Activated CD8-positive, alpha-beta memory T cell treated with anti-CD3 and anti-CD28 coated beads for 1 hour (primary cell): ENCODE measurements at places on chromosomes 12 and 14.
A peak's percentile ranks its signal among the peaks of the same experiment; 100 is the strongest.

DNA sequence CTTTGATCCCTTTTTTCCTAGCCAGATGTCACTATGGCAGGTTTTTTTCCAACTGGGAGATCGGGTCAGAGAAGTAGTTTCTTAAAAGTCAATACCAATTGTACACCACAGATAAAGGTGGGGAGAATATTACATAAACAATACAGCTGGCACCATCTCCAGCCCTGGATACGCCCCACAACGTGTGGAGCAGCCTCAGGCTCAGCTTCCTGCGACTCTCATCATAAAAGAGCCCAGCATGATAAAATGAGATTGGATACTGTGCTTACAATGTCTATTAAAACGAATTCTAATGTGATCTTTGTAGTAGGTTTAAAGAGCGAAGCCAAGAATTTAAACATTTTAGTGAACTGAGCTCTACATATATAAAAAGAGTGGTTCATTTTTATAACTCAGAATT lies 21.5 kb downstream of the EFCAB11 start:
- no peak for DNase-seq

DNA sequence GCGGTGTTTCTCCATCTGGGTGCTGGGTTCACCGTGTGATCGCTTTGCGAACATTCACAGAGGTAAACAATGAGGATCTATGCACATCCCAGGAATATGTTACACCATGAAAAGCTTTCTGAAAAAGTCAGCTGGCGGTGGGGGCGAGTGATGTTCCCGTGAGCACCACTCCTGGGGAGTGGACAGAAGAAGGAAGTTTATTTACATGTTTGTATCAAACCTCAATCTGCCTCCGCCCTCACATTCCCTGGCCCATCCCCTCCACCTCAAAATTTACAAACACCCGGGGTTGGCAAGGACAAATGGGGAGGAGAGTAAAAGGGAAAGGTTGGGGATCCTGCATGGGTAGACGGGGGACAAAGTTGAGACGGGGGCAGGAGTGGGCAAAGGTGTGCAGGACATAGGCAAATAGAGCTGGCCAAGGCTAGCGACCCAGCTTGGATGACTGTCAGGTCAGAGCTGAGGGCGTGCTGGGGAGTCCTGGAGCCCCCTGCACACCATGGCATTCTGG lies 6.9 kb downstream of the TNFRSF1A start:
- DNase-seq, result no peak

DNA sequence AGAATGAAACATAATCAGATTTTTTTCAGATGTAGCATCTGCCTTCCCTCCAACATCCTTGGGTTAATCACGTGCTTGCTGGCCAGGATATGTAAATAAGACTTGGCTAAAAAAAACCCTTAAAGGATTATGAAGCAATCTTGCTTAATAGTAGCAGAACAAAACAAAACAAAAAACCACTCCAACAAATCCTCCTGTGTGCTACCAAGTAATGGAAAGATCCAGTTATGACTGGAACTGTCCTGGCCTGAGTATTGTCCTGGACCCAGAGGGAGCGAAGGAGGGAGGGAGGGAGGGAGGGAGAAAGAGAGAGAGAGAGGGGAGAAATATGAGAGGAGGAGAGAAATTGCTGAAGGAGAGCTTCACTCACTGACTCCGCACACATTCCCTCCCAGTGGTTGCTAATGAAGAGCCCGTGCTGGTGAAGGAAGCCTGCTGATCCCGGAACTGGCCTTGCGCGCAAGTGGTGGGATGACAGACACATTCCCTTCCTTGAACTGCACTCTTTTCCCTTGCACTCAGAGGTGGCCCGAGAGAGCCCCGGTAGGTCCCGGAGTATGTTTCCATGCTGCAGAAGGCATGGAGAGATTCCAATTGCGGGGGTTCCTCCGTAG lies 57.2 kb downstream of the HMGA2 start:
- DNase-seq, result no peak

GRCh38 chr14:38208618-38209562 lies 1.2 kb downstream of the SSTR1 start:
- no peak for DNase-seq

DNA sequence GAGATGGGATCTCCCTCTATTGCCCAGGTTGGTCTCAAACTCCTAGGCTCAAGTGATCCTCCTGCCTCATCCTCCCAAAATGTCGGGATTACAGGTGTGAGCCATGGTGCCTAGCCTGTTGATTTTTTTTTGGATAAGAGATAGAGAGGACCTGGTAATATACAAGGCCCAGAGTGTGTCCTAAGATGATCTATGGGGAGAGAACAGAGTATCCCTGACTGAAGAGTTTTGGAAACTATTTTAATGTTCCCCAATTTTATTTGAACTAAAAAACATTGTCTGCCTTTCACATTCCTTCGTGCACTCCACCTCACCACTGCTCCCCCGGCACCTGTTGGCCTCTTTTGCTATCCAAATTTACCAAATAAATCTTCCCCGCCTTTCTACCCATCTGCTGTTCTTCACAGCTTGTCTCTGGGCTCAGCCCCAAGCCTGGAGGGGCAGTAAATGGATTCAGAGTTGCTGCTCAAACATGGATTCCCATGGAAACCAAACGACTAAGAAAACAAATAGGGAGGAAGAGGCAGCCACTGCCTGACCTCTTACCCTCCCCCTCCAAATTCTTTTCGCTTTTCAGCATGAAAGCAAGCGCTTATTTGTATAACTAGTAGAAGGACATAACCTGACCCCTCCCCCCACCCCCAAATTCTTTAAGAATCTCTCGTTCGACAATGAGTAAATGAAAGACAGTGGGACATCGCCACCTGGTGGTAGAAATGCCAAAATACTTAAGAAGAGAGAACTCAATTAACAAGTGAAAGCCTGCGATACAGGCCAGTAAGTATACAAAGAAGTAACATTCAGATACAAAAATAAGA lies 22.6 kb downstream of the OR10G3 start:
- peak; percentile 52 for DNase-seq
